Activated naive CD4-positive, alpha-beta T cell (primary cell): ENCODE measurements at places on chromosomes 6 and 20.

DNA sequence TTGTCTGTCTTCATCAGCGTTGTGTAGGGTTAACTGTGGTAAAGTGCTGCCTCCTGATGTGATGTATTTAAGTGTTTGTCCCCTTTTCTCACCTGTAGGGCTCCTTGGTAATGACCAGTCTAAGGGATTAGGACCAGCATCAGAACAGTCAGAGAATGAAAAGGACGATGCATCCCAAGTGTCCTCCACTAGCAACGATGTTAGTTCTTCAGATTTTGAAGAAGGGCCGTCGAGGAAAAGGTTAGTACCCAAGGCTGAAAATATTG, 164.2 kb downstream of the JARID2 start:
- DNase-seq: no peak

GRCh38 chr6:11754625-11755271, 23.9 kb downstream of the ADTRP start:
- DNase-seq: no peak

- no peak for DNase-seq
Observed at GRCh38 chr20:12022126-12022525, 104.4 kb downstream of the BTBD3 start.

- DNase-seq: no peak
Observed at GRCh38 chr20:24622856-24623255, 153.4 kb downstream of the SYNDIG1 start.

GRCh38 chr20:50138120-50138478, 15.4 kb downstream of the PEDS1 start:
- DNase-seq: no peak

GRCh38 chr6:149859368-149859767, 4.8 kb downstream of the LRP11 start:
- DNase-seq: no peak

- no peak for DNase-seq
Observed at GRCh38 chr20:15139522-15139921, 802.1 kb upstream of the FLRT3 start.

GRCh38 chr6:33237741-33238140, 29.4 kb downstream of the RING1 start:
- no peak for DNase-seq

DNA sequence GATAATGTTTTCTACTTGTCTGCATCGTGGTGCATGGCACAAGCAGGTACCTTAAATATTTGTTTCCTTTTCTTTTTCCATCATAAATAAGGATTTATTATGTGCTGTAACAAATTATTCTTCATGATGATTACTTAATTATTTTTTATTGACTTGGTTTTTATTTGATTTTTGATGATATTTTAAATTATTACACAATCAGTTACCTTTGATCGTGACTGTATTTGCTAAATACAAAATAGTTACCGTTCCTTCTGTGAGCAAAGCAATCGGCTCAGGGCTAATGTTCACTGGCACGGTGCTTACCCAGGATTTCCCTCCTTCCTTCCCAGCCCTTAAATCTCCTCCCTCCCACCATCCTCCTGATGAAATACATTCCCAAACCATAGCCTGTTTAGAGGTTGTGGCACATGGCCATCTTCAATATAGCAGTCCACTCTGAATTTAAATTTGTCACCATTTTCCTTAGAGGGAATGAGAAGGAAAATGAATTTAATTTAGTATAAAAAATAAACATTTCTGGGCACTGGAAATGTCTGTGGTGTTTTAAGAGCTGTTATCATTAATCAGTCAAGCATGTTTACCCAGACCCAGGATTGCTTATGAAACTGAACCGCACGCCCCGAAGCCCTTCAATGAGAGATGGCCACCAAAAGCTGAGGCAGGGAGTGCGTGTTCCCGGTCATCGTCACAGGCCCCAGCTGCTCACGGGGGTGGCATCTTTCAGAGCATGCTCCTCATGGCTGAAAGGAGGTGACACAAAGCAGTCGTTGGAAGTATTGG, 23.0 kb upstream of the EXOC2 start:
- DNase-seq: no peak

- no peak for DNase-seq
Observed at GRCh38 chr20:61955668-61956395, 109.8 kb downstream of the TAF4 start.

DNA sequence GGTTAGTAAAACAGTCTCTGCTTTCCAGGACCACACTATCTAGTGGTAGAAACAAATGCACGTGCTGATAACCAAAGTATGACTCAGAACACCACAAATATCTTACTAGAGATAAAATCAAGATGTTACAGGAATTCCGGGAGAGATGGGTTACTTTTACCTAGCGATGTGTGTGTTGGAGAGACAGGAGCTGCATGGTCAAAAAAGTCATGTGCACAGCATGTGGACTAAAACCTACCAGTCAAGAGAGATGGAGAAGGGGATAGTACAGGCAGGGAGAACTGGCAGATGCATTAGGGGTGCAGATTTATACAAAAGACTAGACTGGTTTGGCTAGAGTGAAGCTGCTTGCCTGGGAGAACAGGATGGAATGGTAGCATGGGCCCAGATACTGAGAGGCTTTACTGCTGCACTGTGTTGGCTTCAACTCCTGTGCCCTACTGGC, 75.3 kb upstream of the MRAP2 start:
- DNase-seq: no peak

- DNase-seq: no peak
Observed at GRCh38 chr6:163064397-163064796, 336.6 kb downstream of the PACRG start.

DNA sequence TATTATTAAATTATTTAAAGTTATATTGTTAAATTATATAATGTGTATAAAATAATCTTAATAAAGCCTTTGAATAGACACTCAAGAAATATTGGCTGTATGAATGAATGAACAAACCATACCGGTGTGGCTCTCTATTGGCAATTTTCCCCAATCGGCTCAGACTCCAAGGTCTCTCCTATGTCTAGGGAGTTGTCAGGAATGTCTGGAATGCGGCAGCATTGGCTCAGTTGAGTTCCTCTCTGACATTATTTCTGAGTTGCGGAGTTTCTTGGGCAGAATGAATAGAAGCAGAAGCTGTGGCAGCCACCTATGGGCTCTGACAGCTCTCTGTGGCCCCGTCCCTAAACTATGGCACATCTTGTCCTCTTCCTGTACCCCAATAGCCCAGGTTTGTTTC, 111.0 kb downstream of the SOBP start:
- DNase-seq: no peak

DNA sequence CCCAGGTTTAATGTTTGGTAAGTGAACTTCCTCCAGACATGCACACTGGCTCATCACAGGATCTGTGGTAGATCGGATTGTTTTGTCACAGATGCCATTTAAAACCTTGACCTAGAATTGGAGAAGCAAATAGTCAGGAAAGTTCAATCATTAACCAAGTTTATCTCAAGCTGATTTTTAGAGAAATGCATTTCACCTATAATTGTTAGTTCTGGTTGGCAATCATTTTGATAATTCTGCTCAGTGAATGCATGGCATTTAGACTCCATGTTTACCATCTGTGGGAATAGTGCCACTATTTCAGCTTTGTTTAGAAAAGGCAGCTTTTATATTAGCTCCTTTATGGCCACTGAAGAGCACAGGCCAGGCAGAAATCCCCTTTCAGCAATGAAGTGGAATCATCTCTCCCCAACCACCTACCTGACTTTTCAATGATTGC, 73.9 kb upstream of the IPCEF1 start:
- DNase-seq: no peak

DNA sequence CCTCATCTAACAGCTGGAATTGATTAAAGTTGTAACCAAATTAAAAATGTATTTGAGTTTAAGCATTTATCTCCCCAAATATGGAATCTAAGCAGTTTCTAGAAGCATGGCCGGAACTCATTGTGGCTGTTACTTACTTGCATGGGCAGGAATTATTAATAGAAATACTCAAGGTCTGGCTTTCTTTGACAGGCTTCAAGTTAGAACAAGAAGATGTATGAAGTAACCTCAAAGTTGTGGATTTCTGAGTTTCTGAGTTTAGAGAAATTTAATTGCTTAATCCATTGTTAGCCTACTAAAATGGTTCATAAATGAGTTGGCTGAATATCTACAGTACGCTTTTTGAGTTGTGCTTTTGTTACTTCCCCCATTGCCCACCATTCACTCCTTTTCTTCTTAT, 7.7 kb downstream of the CARMIL1 start:
- DNase-seq: no peak

DNA sequence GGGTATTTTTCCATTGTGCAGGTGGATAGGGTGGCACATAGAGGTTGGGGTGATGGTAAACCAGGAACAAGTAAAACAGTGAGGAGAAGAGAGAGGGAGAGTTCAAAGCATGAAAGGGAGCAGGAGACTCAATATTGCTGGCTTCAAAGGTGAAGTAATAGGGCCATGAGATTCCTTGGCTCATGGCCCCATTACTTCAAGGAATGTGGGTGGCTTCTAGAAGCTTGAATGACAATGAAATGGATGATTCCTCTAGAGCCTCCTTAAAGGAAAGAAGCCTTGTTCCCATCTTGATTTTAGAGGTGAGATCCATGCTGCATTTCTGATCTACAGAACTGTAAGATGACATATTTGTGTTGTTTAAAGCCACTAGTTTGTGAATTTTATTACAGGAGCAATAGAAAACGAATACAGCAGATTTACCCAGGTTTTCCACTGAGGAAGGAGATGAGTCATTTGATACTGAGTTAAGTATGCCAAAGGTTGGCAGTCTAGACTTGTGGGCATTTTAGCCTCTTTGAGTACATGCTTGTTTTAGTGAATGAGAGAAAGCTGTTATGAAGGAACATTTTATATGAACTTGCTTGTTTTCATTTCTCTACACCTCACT, 110.4 kb downstream of the PLCB4 start:
- no peak for DNase-seq

- no peak for DNase-seq
Observed at GRCh38 chr20:53602661-53603060, 9.0 kb upstream of the ZNF217 start.

GRCh38 chr6:163711615-163712565, 297.4 kb downstream of the QKI start:
- DNase-seq: no peak

- no peak for DNase-seq
Observed at GRCh38 chr6:105881608-105882007, 204.5 kb upstream of the PRDM1 start.

DNA sequence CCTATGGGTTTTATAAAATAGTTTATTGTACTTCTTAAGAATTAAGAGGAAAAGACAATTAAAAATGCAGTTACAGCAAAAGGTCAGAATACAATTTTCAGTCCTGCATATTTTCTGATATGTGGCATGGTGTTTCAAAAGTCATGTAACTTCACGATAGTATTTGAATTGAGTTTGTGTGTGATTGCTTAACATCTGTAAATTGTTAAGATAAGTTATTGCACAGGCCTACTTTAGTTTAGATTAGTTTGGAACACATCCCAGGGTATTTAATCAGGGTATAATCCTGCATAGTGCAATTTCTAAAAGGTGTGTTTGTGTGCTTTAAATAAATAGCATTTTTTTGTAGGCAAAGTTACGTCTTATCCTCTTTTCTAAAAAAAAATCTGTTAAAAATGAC, 289.6 kb downstream of the RIMS1 start:
- no peak for DNase-seq

GRCh38 chr20:10115021-10115420, 80.2 kb downstream of the ANKEF1 start:
- no peak for DNase-seq

GRCh38 chr6:22717915-22718314, 148.5 kb downstream of the HDGFL1 start:
- DNase-seq: no peak

DNA sequence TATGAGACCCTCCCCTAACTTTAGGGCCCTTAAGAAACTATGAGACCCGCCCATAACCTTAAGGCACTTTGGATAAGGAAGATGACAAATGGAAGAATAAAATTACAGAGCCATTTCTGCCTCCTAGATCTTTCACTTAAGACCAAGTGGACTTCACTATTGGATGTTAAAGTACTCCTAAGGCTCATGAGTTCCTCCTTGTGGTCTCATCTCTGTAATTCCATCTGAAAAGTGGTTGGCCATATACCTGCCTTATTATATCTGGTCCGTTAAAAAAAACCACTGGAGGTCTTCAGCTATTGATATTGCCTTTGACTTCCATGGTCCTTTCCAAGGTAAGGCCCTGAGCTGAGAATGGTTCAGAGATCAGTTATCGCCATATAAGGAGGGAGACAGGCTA, 310.3 kb downstream of the EYA4 start:
- no peak for DNase-seq

GRCh38 chr6:134512981-134513391, 195.1 kb upstream of the SGK1 start:
- no peak for DNase-seq

DNA sequence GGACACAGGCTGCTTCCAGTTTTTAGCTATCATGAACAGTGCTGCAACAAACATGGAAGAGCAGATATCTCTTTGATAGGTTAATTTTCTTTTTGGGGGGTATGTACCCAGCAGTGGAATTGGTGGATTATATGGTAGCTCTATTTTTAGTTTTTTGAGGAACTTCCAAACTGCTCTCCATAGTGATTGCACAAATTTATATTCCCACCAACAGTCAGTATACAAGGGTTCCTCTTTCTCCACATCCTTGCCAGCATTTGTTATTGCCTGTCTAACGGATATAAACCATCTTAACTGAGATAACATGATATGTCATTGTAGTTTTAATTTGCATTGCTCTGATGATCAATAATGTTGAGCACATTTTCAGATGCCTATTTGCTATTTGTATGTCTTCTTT, 237.6 kb downstream of the MMUT start:
- DNase-seq: no peak

- DNase-seq: no peak
Observed at GRCh38 chr6:7390226-7390878, 744 bp downstream of the RIOK1 start.

- no peak for DNase-seq
Observed at GRCh38 chr20:23186808-23187207, 100.7 kb upstream of the CD93 start.

DNA sequence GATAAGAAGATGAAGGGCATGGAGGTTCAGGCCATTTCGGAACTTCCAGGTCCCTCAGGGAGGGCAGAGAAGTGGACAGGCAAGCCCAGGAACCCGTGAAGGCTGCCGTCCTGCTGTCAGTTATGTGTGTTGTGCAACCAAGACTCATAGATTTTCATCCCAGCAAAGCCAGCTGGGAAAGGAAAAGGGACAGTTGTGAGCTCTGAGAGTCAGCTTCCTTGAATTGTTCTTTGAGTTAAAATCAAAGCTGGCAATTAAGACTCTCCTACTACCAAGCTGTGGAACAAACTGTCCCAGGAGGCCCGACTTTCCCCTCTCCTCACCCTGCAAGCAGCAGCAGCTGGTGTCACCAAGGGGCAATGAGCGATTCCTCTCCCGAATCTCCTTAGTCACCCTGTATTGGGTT, 46.3 kb upstream of the IYD start:
- no peak for DNase-seq
